ENCODE measurements at places on chromosomes 7 and 10.

- no peak for DNase-seq
Measured at GRCh38 chr10:70430493-70431445, 10.7 kb downstream of the NODAL start.

DNA sequence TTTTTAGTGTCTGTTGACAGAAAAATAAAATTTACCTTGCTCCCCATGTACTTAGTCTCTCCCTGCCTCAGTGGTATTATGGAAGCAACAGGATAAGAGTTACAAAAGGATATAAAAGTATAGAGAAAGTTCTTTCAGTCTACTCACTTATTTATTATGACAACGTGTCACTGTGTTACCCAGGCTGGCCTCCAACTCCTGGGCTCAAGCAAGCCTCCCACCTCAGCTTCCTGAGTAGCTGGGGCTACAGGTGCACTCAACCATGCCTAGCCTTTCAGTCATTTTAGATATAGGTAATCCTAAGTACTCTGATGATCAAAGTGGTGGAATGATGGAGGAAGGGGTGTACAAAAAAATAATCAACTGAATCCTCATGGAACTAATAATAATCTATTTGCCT is 215.2 kb upstream of the MKLN1 start:
- no peak for DNase-seq

GRCh38 chr10:104925232-104925851 is 284.3 kb downstream of the SORCS3 start:
- no peak for DNase-seq

- no peak for DNase-seq
Measured at GRCh38 chr7:47153058-47153457, 428.9 kb downstream of the TNS3 start.

DNA sequence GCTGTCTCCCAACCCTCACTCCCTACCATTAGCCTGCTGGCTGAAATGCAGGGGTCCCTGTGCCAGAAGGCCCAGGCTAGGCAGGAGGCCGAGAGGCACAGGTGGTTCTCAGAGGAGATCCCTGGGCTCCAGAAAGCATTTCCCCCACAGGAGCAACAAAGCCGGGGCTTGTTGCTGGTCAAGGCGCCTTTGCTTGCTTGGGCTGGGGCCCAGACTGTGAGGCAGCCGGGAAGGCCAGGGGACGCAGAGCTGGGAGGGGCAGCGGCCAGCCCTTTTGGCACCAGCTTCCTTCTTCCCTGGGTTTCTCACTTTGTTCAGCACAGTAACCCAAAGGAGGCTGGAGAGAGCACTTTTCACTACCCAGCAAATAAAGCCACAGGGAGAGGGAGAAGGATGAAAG is 48.6 kb downstream of the FBXW4 start:
- no peak for DNase-seq

DNA sequence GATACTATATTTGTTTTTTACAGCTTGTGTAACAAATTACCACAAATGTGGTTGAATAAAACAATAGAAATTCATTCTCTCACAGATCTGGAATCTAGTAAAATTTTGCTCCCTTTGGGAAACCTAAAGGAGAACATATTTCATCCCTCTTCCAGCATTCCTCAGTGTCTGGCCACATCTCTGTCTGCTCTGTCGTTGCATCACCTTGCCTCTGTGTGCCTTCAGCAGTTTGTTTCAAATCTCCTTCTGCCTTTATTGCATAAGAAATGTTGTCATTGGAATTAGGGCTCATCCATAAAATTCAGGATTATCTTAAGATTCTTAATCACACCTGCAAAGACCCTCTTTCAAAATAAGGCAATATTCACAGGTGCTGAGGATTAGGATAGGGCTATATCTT is 14.5 kb downstream of the OR2A14 start:
- DNase-seq = no peak

DNA sequence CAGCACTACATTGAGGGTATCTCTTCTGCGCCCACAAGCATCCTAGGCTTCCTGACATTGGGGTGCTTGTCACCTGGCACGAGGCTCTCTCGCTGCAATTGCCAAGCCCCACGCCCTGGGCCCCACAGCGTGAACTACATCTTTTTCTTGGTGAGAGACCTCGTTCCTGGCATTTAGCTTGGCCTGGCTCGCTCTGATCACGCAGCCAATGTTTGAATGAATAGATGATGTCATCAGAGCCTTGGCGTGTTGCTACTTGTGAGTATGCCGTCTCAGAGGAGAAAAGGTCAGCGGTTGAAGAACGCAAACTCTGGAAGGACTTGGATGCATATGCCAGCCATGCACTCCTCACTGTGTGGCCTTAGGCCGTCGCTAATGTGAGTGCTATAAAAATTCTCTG is 150.2 kb upstream of the AUTS2 start:
- DNase-seq = no peak

DNA sequence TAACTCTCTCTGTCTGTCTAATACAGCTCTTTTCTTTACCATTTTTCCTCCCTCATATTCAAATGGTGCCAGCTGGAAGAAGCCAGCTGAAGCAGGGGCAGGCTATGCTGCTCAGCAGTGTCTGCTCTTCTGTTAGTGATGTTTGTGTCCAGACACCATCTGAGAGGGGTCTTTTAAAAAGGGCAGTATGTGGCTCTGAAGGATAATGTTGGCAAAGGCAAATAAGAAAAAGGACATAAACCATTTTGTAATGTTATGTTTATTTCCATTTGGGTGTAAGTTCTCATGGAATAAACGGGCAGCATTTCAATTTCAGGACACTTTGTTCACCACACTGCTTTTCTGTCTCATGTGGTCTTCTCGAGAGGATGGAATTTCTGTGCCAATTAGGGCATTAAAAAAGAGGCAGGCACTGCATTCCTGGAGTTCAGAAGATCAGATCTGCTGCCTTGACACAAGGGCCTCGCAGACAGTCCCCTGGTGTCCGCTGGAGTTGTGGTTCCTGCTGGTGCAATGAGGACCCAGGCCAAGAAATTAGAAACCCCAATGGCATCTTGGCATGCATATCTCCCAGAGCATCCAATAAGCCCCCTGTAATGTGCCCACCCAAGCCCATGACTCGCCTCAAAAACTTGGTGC is 109.0 kb upstream of the ELMO1 start:
- DNase-seq = no peak

DNA sequence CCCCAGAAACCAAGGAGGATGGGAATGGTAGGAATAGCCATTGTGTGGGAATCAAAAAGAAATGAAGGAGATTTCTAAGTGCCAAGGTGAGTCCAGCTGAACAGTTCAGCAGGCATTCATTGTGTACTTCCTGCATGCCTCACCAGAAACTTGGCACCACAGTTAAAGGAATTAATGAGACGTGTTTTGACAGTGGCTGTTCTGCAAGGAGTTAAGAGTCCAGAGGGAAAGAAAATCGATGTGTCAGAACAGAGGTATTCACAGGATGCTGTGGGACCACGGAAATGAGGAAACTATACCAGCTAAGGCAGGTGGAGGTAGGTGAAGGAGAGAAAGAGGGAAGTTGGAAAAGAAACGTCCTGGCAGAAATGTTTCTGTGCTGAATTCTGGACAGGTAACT is 78.1 kb downstream of the PRKCQ start:
- DNase-seq = no peak

DNA sequence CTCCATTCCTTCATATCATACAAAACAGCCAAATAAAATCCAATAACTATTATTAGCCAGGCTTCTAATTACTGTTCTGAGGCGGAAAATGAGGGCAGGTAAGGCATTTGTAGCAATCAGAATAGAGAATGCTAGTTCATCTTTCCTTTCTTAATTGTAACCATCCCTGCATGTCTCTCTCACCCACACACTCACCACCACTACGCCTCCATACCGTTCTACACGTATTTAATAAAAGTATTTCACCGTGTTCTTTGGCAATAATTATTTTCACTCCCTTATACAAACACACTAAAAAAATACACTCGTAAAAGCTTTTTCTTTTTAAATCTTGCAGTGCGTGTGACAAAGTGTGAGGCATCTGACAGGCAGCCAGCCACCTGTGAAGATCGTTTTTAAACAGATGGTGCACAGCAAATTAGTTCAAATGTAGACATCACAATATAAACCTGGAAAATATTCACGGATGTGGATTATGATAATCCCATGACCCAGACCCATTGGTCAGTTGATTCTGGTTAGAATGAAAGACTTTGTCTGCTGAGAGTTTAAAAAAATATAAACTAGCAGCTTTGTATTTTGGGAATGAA is 653.6 kb downstream of the REEP3 start:
- no peak for DNase-seq

- no peak for DNase-seq
Measured at GRCh38 chr7:155222573-155222972, 75.1 kb upstream of the INSIG1 start.

GRCh38 chr7:26372704-26373103 is 81.0 kb downstream of the SNX10 start:
- no peak for DNase-seq

GRCh38 chr10:17659365-17659764 is 15.4 kb downstream of the STAM start:
- no peak for DNase-seq

DNA sequence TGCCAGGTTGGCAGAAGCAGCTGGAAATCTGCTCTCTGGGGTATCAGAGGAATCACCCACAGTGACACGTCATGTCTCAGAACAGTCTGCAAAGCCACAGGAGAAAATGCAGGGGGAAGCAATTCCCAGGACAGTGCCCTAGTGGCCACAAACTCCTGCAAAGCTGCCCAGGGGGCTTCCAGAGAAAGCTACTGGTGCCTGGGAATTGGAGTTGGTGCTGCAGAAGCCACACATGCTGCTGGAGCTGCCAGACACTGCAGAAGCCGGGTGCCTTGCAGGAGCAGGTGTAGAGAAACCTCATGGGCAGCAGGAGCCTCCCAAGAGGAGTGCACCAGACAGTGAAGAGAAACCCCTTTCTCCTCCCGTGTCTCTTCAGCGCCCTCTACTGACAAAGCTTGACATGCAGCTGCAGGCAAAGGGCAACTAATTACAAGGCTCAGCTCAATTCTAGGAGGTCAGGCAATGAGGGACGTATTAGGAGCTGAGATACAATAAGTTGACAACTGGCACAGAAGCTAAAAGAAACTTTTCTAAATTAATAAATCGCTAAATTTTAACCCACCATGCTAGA is 30.2 kb upstream of the NUB1 start:
- no peak for DNase-seq

- no peak for DNase-seq
Measured at GRCh38 chr10:102334101-102334500, 61.4 kb upstream of the NFKB2 start.

- no peak for DNase-seq
Measured at GRCh38 chr10:103145046-103145445, 48.0 kb downstream of the NT5C2 start.

- DNase-seq = no peak
Measured at GRCh38 chr10:126336801-126337200, 51.5 kb downstream of the ADAM12 start.

DNA sequence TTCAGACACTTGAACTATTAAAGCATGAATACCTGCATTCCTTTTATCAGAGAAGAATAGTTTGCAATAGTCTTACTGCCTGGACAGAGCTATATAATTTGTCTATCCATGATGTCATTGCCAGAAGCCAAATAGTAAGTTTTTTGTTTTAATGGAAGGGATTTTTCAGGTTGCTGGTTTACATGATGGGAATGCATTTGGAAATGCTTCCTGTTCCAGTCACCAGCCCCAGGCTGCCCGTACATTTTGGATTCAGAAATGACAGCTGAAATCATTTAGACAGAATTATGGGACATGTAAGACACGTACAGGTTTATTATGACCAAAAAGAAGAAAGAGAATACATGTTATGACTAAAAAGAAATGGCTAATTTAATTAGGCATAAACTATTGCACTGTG is 293.1 kb downstream of the CDK14 start:
- no peak for DNase-seq

GRCh38 chr10:6018422-6018821 is 41.1 kb upstream of the IL15RA start:
- DNase-seq = no peak

DNA sequence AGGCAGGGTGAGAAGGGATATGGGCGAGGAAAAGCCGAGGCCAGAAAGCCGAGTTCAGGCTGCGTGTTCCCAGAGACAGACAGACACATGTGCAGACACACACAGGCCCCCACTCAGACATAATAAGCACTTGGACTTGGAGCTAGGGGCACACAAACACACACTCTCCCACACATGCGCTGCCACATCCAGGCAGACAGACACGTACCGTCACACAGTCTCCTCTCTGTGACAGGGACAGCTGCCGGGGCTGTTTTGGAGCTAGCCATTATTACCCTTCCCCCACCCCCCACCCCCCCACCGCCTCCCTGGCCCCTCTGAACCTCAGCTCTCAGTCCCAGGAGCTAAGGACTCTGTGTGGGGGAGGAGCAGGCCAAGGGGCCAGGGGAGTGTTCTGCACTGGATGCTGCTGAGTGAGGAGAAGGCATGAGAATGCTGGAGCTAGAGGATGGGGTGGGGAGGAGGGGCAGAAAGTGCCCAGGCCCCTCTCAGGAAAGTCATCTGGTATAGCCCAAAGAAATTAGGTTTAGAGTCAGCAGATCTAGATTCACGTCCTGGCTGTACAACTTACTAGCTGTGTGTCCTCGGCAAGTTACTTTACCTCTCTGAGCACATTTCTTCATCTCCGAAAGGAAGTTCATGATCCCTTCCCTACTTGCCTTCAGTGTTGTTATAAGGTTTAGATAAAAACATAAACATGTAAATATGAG is 6.3 kb downstream of the PITX3 start:
- no peak for DNase-seq

- no peak for DNase-seq
Measured at GRCh38 chr10:104622598-104623209, 18.4 kb upstream of the SORCS3 start.

GRCh38 chr7:115008465-115009114 is 86.7 kb downstream of the MDFIC start:
- DNase-seq = no peak

- DNase-seq = no peak
Measured at GRCh38 chr7:86947929-86948328, 111.5 kb downstream of the ELAPOR2 start.

DNA sequence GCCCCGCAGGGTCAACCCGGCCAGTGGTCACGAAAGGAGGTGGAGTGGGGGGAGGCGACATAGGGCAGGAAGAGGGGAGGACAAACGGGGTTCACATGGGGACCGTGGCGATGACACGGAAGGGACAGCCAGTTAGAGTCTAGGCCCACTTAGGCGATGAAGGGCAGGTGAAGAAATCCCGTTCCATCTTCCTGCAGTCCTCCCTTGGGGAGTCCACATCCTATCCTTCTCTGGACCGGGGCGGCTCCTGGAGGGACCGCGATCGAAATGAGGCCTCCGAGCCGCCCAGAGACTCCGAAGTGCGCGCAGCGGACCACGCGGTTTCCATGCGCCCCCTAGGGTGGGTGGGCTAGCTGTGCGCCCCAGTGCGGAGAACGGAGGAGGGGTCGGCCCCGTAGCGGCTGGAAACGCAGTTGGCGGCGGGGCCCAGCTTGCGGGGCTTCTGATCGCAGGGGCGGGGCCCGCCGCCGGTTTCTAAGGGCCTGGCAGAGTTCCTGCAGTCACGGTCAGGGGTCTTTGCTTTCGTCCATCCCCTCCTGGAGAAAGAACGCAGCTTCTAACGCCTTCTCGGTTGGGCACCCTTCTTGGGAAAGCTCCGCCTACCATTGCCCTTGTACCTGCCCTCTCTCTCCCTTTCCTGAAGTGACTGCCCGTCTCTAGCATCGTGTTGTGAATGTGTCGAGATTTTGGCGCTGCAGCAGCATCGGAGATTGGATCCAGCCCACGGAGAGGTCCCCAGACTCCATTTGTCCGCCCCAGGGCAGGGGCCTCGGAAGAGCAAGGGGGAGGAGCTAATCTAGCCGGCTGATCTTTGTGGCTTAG is 17.9 kb upstream of the TMEM225B start:
- peak; percentile 77 for DNase-seq
